ENCODE measurements at places on chromosomes 2 and 18.

DNA sequence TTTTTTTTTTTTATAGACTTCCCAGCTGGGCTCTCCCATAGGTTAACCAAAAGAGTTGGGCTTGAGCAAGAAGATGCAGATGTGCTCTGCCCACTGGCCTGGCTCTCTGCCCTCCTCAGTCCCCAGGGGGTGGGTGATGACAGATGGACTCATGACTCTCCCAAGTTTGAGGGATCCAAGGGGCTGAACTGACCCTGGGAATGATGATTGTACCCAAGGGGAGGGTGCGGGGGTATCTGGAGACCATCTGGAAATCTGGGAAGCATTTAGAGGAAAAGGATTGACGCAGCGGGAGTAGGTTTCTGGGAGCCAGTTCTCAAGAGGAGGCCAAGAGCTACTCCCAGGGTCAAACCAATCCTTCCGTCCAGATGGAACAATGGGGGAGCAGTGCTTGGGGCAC, 330.8 kb downstream of the CYP26B1 start:
- no peak for DNase-seq

- DNase-seq, result no peak
Measured at GRCh38 chr2:227477291-227477690, 5.3 kb downstream of the AGFG1 start.

DNA sequence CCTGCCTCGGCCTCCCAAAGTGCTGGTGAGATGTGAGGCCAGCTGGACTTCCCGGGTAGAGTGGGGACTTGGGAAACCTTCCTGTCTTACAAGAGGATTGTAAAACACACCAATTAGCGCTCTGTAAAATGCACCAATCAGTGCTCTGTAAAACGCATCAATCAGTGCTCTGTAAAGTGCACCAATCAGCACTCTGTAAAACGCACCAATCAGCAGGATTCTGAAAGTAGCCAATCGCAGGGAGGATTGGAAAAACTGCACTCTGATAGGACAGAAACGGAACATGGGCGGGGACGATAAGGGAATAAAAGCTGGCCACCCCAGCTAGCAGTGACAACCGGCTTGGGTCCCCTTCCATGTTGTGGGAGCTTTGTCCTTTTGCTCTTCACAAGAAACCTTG, 19.0 kb downstream of the RNF125 start:
- no peak for DNase-seq

GRCh38 chr18:24002479-24002878, 12.1 kb upstream of the TTC39C start:
- DNase-seq, result no peak

- DNase-seq, result no peak
Measured at GRCh38 chr2:143128681-143129580, at the start of gene ARHGAP15. Gene ARHGAP15 (plus strand): TSS chr2:143129419.

- DNase-seq, result no peak
Measured at GRCh38 chr2:102483086-102483485, 10.1 kb downstream of the SLC9A4 start.

- no peak for DNase-seq
Measured at GRCh38 chr2:146450131-146450530, 1394.7 kb upstream of the ACVR2A start.

DNA sequence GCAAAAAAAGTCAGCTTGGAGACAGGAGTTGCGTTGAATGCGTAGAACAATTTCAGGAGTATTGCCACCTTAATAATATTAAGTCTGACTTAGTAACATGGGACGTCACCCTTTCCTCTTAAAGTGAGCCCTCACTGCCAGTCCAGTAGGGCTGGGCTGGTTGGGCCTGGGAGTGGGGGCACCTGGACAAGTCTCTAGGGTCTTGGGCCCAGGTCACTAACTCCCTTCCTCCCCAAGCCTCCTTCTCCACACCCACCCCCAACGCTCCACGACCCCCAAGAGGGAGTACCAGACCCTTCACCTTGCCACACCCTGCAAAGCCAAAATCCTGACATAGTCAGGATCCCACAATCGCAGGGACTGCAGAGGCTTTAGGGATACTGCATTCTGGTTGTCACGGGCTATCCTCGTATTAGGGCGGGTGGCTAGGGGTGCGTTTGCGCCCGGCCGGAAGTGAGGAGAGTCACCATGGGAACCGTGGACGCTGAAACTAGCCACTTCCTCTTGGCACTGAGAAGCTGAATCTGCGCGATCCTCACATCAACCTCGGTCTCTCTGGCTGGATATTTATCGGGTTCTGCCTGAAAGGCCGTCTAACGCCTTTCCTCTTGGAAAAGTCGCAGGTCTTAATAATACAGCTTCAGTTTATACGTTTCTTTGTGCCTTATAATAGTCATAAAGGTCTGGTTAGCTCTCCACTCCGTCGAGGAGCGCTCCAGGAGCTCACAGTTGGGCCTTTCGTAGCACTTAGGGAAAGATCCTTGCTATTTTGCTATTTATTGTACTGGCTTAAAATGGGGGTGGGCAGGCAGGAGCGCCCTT, 10.3 kb upstream of the CXXC1 start:
- DNase-seq, result no peak

DNA sequence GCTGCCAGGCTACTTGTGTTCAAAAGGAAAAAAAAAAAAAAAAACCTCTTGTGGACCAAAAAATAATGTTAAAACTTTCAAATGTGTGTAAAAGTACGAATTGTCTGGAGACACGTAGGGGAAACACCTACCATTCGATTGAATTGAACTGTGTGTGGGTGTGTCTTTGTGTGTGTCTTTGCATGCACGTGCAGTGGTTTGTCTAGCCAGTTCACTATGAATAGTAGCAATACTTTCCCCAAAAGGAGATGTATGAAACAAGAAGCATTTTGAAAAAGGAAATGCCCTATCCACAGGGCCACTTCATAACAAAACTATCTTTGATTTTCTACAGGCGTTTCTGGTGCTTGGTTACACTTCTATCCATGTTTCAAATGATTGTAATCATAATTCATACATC, 186.8 kb downstream of the RPRM start:
- DNase-seq, result no peak

DNA sequence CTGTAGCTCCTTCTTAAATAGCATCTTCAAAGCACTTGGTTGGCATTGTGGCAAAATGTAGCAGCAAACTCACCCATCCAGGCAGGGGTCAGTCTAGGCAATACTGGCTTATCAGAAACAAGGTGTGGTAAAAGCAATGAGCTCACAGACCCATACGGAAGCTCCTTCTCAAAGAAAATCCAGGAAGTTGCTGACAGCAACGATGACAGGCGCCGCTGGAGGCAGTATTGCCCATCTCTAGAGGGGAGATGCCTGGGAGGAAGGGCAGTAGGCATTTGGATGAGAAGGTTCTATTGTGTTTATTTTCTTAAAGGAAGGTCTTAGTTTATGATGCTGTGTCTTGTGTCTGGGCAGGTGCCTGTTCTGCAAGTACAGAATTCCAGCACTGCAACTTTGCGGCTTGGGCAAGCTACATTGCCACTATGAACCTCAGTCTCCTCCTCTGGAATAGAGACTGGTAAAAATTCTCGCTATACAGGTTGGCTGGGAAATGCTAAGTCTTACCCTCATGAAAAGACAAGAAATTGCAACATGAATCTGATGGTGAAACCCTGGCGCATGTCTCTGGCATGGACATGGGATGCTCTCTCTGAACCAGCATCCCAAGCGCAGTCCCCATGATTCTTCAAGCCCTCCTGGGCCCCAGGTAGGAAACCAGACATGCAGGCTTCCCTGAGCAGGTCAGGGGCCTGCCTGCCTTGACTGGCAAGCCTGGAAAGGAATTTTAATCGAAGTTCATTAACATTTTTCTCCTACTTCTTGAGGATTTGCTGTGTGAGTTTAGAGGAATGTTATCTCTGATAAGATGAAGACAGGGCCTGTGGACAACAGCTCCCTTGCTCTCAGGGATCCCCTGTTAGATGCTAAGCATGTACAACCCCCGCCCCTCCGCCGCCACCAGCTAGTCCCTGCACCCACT, 156.0 kb downstream of the TFCP2L1 start:
- DNase-seq, result no peak

DNA sequence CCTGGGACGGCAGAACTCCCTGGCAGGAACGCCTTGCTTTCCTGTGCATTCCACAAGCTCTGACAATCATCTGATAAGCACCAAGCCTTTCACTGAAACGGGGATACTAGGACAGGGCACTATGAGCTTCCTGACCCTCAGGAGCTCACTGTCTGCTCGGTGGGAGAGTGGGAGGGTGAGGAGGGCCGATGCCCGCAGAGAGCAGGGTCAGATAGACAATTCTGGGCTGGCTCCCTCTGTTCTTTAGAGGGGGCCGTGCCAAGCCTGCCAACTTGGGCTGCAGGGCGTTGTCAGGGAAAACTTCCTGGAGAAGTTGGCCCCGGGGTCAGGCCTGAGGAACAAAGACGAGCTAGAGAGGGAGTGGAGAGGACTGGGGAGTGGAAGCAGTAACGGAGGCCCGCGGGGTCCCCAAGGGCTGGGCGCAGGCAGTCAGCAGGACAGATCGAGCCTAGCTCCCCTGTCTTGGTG, 82.0 kb downstream of the CTAGE1 start:
- DNase-seq, result no peak

- DNase-seq, result no peak
Measured at GRCh38 chr2:11483806-11484617, 18.1 kb upstream of the E2F6 start.

GRCh38 chr2:239273280-239274234, 127.3 kb downstream of the HDAC4 start:
- DNase-seq, result no peak

DNA sequence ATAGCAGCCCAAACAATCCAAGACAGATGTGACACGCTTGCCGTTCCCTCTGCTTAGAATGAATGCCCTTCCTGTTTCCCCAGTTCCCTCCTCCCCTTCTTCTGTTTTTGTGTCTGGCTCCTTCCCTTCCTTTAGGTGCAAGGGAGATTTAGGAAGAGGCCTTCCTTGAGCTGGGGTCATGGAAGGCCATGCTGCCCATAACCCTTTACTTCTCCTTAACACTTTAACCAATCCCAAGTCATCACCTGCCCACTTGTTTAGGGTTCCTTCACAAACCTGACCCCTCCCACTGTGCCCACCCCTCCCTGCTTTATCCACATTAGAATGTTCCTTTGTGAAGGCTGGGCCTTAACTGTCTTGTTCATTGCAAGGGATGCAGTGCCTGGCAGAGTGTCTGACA, 24.9 kb downstream of the TMEM247 start:
- no peak for DNase-seq

Measured in SW 1271 (cell line).